ENCODE measurements at places on chromosomes 7 and 10.

GRCh38 chr7:144416341-144416740, 12.8 kb upstream of the NOBOX start:
- no peak overlapping the region for H3K4me3 ChIP-seq
- H3K36me3 ChIP-seq: no peaks in the 10 kb centered on the region
- no peaks in the 10 kb centered on the region for H3K4me1 ChIP-seq
- H3K27me3 ChIP-seq: no peaks in the 10 kb centered on the region

GRCh38 chr7:24959735-24960485, 20.1 kb downstream of the OSBPL3 start:
- H3K27me3 ChIP-seq: no peaks in the 10 kb centered on the region
- no peak overlapping the region for H3K27ac ChIP-seq
- no peak for DNase-seq
- H3K36me3 ChIP-seq: no peaks in the 10 kb centered on the region
- H3K4me3 ChIP-seq: no peak overlapping the region

- no peaks in the 10 kb centered on the region for H3K36me3 ChIP-seq
- H3K27ac ChIP-seq: no peak overlapping the region
- H3K4me1 ChIP-seq: peaks cover 7% of the 10 kb centered on the region
These were observed 27.0 kb downstream of the WBP1L start for GRCh38 chr10:102770792-102771191.

- DNase-seq: peak; percentile 73
- H3K36me3 ChIP-seq: no peaks in the 10 kb centered on the region
- peak overlapping the region; percentile 55 for H3K27ac ChIP-seq
- no peaks in the 10 kb centered on the region for H3K27me3 ChIP-seq
- no peak overlapping the region for H3K4me3 ChIP-seq
These were observed 92.4 kb downstream of the KIF20B start for GRCh38 chr10:89793649-89794254.

DNA sequence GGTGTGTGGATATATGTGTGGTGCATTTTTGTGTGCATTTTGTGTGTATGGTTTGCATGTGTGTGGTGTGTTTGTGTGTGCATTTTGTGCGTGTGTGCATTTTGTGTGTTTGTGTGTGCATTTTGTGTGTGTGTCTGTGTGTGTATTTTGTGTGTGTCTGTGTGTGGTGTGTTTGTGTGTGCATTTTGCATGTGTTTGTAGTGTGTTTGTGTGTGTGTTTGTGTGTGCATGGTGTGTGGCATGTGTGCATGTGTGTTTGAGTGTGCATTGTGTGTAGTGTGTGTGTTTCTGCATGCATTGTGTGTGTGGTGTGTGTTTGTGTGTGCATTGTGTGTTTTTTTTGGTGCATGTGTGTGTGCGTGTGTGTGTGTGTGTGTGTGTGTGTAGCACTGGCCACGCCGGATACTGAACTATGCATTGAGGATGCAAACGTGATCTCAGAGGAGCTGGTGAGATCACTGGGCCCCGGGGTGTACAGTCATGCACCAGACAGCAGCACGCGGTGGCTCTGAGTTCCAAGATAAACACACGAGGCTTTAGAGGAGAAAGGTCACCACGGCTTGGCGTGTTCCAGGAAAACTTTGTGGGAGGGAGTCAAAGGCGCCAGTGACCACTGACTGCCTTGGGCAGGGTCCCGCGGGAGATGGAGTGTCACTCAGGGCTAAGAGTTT, 106.6 kb upstream of the SHH start:
- no peak overlapping the region for H3K27ac ChIP-seq
- H3K36me3 ChIP-seq: no peaks in the 10 kb centered on the region
- no peak overlapping the region for H3K4me3 ChIP-seq
- peak; percentile 60 for DNase-seq
- H3K27me3 ChIP-seq: no peaks in the 10 kb centered on the region

DNA sequence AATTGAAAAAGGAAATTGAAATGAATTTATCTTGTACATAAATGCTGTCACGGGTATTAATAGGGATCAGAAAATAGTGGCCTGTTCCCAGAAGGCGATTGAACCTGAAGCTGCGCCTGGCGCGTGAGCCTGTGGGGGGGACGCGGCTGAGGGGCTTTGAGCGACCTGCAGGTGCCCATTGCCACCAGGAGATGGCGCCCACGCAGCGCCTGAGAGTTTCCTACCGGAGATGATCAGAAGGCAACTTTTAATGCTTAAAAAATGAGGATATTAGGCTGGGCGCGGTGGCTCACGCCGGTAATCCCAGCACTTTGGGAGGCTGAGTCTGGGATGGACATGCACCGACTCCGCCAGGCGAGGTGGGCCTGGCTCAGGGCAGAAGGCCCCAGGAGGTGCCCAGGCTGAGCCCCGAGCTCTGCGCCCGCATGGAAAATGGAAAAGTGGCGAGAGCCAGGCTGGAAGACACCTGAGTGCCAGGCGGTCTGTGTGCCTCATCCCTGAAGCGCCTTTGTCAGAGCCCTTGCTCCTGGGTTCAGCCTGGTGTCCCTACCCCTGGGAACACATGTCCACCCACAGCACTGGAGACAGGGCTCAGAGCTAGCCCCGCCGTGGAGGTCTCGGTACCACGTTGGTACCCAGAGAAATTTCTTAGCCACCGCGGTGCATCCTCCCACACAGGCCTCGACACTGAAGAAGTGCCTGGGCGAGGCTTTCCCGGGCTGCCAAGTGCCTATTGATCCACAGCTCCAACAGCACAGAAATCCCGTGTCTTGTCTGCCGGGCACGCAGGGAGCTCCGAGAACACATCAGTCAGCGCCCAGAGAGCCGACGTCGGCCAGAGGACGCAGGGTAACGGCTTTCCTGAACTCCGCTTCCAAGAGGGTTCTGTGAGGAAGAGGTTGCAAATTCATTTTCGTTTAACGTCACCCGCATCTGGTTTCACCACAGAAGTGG, 117.4 kb downstream of the INPP5A start:
- no peaks in the 10 kb centered on the region for H3K4me1 ChIP-seq
- H3K27ac ChIP-seq: no peak overlapping the region
- DNase-seq: peak; percentile 7

GRCh38 chr10:50325449-50326171, 74.3 kb upstream of the ASAH2 start:
- H3K4me1 ChIP-seq: peaks cover 29% of the 10 kb centered on the region
- peak; percentile 41 for DNase-seq
- no peak overlapping the region for H3K27ac ChIP-seq
- no peaks in the 10 kb centered on the region for H3K36me3 ChIP-seq
- H3K4me3 ChIP-seq: no peak overlapping the region

GRCh38 chr10:11256896-11257295, 239.2 kb downstream of the CELF2 start:
- DNase-seq: no peak
- H3K4me1 ChIP-seq: no peaks in the 10 kb centered on the region
- no peaks in the 10 kb centered on the region for H3K36me3 ChIP-seq

DNA sequence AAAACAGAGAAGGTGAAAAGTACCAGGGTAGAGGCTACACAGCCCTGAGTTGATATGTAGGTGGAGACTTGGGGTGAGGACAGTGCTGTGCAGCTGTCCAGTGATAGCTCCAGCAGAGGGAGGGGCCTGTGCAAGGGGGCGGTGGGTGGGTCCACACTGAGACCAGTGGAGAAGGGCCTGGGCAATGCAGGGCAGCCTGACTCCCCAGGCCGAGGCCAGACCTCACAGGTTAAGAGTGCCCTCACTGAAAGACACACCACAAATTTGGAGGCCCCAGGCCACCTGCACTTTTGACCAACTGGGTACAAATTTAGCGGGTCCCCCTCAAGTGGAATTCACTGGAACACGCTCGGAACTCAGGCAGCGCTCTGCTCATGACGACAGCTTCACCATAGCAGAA, 6.7 kb upstream of the RASGEF1A start:
- H3K4me1 ChIP-seq: no peaks in the 10 kb centered on the region
- H3K36me3 ChIP-seq: no peaks in the 10 kb centered on the region
- no peak for DNase-seq
- no peak overlapping the region for H3K4me3 ChIP-seq

DNA sequence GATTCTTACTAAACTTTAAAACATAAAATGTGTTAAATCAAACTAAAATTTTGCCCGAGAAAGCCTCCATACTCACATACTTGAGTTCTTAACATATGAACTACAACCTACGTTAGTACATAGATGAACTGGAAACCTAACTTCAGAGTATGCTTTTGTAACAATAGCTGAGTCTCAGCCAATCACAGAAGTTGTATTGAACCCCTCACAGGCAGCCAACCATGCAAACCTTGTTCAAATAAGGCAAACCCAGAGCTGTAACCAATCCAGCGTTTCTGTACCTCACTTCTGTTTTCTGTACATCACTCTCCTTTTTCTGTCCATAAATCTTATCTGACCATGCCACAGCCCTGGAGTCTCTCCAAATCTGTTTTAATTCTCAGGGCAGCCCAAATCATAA, 157.3 kb upstream of the COL1A2 start:
- no peaks in the 10 kb centered on the region for H3K27me3 ChIP-seq
- H3K4me1 ChIP-seq: no peaks in the 10 kb centered on the region
- H3K27ac ChIP-seq: no peak overlapping the region
- H3K4me3 ChIP-seq: no peak overlapping the region

- H3K4me1 ChIP-seq: peaks cover 31% of the 10 kb centered on the region
- no peaks in the 10 kb centered on the region for H3K36me3 ChIP-seq
- H3K27ac ChIP-seq: peak overlapping the region; percentile 33
- no peak for DNase-seq
- no peaks in the 10 kb centered on the region for H3K27me3 ChIP-seq
- H3K4me3 ChIP-seq: no peak overlapping the region
These were observed 22.8 kb upstream of the ANKRD2 start for GRCh38 chr10:97549587-97550322.

DNA sequence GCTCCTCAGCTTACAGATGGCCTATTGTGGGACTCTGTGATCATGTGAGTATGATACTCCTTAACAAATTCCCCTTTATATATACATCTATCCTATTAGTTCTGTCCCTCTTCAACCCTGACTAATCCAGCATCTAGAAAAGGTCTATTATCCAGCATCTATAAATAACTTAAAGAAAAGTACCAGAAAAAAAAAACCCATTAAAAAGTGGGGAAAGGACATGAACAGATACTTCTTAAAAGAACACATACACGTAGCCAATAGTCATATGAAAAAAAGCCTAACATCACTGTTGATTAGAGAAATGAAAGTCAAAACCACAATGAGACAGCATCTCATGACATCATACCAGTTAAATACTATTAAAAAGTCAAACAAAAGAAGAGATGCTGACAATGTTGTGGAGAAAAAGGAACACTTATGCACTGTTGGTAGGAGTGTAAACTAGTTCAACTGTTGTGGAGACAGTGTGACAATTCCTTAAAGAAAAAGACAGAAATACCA, 549.5 kb upstream of the GRM3 start:
- H3K27ac ChIP-seq: no peak overlapping the region
- no peaks in the 10 kb centered on the region for H3K4me1 ChIP-seq
- no peak overlapping the region for H3K4me3 ChIP-seq
- no peaks in the 10 kb centered on the region for H3K36me3 ChIP-seq

GRCh38 chr7:137335814-137336213, 7.7 kb downstream of the PTN start:
- no peaks in the 10 kb centered on the region for H3K27me3 ChIP-seq
- no peak overlapping the region for H3K4me3 ChIP-seq
- H3K4me1 ChIP-seq: no peaks in the 10 kb centered on the region
- no peak for DNase-seq

DNA sequence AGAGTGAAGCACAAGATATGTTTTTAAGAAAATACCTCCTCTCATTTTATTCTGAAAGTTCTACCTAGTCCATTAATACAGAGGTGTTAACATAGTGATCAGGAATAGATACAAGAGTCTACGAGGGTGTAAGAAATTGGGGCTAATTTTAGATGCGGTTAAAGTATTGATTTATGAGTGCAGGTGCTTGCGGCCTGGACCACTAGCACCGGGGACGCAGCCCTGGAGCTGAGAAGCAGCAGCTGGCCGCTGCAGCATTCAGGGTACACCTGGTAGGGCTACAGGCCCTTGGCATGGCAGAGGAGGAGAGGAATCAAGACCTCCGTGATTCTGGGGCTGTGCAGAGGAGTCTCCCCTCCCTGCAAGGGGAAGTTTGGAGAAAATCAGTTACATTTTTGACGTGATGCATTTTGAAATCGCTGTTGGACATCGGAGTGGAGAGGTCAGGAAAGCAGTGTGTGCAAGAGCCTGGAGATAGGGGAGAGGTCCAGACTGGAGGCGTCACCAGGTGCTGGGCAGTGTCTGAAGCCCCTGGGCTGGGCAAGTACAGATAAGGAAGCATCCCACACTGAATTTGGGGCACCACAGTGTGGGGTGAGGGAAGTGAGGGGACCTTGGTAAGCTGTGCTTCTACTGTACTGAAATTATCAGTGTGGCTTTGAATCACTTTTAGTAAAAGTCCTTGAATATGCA, 112.3 kb downstream of the VWC2 start:
- H3K4me1 ChIP-seq: no peaks in the 10 kb centered on the region
- DNase-seq: no peak
- no peaks in the 10 kb centered on the region for H3K27me3 ChIP-seq
- no peaks in the 10 kb centered on the region for H3K36me3 ChIP-seq

DNA sequence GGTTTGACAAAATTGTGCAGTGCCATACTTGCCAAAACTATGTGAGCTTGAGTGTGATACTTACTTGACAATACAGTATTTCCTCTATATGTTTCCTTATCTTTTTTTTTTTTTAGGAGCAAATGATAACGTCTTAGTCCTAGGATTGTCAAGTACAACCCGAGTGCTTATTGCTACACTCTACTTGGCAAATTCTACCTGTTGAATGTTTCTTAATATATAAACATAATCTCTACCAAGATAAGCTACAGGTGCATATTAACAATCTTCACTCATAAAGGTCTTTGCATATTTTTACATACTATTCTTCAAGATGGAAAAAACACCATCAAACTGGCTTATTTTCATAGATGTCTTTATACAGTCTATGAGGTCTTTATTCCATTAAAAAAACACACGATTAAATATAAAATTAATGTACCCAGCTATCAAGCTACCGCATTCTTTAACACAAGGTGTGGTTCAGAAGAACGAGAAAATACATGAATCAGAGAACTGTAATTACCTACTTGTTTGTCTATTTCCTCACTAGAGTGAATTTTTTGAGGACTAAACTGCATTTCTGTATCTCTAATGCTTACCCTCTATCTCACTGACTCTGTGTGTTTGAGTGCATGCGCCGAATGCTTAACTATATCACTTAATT, 76.1 kb upstream of the PDSS1 start:
- H3K27ac ChIP-seq: no peak overlapping the region
- H3K4me3 ChIP-seq: no peak overlapping the region
- H3K27me3 ChIP-seq: no peaks in the 10 kb centered on the region
- H3K36me3 ChIP-seq: no peaks in the 10 kb centered on the region
- no peak for DNase-seq
- peaks cover 12% of the 10 kb centered on the region for H3K4me1 ChIP-seq

DNA sequence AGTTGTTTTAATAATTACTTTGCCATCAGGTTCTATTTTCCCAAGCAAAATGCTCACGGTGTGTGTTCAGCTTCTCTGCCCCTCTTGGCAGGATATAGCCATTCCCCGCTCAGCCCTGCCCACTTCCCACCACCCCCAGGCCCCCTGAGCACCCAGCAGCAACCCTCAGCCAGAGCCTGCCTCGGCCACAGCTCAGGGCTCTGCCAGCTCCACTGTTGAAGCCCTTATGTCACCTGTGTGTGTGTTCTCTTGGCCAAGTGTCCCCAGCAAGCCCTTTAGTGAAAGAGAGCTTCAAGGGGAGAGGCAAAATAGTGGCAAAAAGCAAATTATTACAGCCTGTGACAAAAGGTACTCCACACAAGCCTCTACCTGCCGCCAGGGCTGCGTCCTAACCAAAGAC, 275.3 kb downstream of the ADARB2 start:
- no peaks in the 10 kb centered on the region for H3K36me3 ChIP-seq
- no peak overlapping the region for H3K4me3 ChIP-seq
- H3K4me1 ChIP-seq: no peaks in the 10 kb centered on the region

Data from HCT116 (cell line).